ENCODE measurements at places on chromosomes 1 and 21.

- no peak for DNase-seq
These were observed 727.7 kb upstream of the NCAM2 start for GRCh38 chr21:20270365-20271055.

- no peak for DNase-seq
These were observed 1.2 kb upstream of the LUZP1 start for GRCh38 chr1:23169727-23170335.

DNA sequence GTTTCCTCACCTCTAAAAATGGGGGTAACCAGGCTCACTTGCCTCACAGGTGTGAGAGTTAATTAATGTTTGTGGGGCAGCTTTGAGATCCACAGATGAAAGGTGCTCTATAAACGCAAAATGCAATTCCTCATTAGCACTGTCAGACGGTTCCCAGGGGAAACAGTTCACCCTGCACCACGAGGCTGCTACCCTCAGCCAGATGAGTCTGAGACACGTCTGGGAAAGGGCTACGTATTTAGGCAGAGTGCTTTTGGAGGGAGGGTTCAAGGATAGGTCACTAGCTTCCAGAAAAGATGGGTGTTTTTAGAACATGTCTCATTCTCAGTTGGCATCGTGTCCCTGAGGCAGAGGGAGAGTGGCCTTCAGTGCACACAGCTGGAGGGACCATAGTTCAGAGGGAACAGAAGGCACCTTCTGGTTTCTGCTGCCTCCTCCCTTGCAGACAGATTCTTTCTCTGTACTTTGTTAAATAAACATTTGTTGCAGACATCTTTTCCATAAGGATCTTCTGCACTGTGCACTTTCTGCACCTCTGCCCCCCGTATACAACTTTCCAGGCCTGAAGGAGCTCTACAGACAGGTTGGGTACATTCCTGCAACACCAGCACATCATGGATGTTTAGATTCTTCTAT lies 139.9 kb downstream of the CLIC6 start:
- no peak for DNase-seq

DNA sequence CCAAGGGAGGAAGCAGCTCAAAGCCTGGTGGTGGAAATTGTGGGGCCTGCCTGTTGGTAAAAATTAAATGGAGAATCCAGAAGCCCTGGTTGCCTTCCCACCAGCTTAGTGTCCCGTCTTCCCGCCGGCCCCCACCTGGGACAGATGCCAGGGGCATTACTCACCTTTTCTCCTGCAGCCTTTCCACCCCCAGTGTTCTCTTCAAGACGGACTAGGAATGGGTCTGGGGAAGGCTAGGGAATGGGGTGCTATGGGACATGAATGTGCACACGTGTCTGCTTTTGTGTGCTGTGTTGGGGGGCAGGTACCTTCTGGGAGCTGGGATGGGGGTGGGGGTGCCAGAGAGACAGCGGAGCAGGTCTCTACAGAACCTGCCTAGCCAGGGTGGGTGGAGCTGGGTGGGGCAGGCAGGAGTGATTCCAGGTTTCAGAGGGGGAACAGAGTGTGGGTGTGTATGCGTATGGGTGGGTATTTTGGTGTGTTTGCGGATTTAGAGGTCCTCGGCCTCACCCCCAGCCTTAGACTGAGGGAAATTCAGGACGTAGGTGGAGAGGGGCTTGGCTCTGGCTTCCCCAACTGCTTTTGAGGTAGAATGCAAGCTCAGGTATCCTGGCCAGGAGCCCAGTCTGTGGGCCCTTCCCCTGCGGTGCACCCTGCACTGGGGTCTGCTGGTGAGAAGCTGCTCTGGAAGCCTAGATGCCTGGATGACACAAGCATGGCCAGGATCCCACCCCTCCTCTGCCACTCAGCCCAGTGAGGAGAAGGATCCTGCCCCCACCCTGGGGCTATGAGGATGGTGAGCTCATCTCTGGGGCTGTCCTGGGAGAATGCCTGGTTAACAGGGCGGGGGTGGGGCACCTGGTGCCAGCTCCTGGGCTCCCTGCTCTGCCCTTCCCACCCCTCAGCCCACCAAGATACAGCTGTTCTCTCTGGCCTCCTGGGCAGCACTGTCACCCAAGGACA lies 7.8 kb downstream of the VANGL2 start:
- no peak for DNase-seq

DNA sequence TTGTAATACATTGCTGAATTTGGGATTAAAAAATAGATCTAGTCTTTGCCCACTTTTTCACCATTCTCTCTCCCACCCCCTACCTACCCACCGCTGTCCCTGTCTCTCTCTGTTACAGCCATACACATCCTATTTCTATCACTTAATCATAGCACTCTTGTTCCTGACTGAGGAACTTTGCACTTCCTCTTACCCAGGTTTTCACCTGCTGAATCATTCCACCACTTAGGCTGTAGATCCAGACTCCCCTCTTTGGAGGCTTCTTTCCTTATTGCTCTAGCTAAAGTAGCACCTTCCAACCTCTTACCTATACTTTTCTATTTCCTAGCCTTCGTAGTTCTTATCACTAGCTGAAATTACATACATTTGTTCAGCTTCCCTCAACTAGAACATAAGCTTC lies 59.6 kb downstream of the ATP6V1G3 start:
- DNase-seq, result no peak

DNA sequence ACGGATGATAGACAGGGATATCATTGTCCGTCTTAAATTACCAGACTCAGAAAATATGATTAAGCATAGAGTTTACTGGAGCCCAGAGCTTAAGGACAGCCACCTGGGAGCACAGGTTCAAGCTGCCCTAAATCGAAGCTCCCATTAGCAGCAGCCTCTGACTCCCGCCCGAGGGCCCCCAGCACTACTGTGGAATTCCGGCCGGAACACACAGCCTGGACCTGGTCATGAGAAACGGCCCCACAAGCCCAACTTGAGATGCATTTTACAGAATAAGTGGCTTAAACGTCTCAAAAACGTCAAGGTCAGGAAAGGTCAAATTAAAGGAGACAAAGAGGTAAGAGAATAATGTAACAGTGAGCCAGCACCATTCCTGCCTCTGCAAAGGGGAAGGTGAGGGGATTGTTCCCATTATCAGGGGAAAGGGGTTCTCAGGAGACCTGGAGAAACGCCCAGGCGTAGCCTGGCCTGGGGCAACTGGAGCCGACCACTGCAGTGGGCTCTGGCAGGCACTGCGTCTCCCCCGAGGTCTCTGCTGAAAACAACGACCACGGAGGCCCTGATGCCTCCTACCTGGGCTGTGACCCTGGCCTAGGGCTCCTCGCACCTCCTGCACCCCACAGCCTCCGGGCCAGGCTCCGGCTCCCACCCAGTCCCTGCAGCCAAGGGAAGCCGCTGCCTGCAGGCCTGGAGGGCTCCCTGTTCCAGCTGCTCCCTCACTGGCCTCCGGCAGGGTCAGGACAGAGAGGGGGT lies 11.5 kb upstream of the COL6A1 start:
- no peak for DNase-seq

GRCh38 chr1:12544992-12545391 lies 73.0 kb downstream of the DHRS3 start:
- DNase-seq, result no peak

GRCh38 chr1:185517808-185518419 lies 200.9 kb upstream of the IVNS1ABP start:
- DNase-seq, result no peak

GRCh38 chr1:173258479-173259264 lies 51.5 kb upstream of the TNFSF4 start:
- no peak for DNase-seq

GRCh38 chr1:45876000-45876617 lies 72.7 kb downstream of the MAST2 start:
- no peak for DNase-seq

DNA sequence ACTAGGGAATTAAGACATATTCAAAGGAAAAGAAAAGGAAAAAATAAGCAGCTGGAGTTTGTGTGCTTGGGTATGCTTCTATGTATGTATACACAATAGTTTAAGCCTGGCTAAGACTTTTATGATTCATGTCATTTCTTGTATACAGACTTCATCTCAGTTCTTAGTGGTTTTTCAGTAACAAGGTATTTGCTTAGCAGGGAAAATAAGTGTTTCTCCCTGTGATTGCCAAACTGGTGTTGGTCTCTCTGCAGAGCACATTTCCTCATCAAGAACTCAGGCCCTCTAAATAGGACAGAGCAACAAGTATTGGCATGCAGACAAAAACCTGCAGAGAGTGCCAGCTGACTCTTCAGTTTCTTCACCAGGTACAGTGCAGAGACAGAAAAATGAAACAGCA lies 484.4 kb upstream of the ZRANB2 start:
- no peak for DNase-seq

- DNase-seq, result no peak
These were observed 16.9 kb downstream of the CTH start for GRCh38 chr1:70427976-70428375.

- DNase-seq, result no peak
These were observed 352.4 kb downstream of the USP25 start for GRCh38 chr21:16082038-16082816.

- DNase-seq, result peak; percentile 29
These were observed 108.3 kb upstream of the USH2A start for GRCh38 chr1:216531263-216532239.

DNA sequence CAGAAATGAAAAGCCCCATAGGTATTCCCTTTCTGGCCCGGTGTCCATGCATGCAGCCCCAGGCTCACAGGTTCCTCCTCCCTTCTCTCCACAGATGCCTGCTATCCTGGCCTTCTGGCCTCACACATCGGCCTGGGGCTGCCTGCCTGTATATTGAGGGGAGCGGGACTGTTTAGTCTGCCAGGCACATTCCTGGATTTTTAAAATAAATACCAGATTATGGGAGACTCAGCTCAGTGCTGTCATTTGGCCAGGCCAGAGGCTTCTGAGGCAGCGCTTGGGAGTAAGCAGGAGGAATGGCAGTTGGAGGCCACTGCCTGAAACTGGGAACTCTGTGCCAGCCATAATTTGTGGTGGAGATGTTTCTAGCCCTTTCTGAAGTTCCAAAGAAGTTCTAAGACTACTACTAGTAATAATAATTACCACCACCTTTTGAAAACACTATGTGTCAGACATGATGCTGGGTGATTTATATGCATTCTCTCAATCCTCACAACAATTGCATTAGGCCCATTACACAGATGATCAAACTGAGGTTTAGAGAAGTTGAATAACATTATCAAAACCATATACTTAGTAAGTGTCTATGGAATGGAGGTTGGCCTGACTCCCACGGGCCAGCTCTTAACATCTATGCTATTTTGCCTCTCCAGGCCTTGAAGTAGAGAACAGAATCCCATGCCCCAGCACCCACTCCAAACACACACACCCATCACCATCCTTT lies 107.6 kb downstream of the PLXNA2 start:
- DNase-seq, result no peak

GRCh38 chr1:85283475-85284199 lies 7.2 kb upstream of the BCL10 start:
- DNase-seq, result no peak

DNA sequence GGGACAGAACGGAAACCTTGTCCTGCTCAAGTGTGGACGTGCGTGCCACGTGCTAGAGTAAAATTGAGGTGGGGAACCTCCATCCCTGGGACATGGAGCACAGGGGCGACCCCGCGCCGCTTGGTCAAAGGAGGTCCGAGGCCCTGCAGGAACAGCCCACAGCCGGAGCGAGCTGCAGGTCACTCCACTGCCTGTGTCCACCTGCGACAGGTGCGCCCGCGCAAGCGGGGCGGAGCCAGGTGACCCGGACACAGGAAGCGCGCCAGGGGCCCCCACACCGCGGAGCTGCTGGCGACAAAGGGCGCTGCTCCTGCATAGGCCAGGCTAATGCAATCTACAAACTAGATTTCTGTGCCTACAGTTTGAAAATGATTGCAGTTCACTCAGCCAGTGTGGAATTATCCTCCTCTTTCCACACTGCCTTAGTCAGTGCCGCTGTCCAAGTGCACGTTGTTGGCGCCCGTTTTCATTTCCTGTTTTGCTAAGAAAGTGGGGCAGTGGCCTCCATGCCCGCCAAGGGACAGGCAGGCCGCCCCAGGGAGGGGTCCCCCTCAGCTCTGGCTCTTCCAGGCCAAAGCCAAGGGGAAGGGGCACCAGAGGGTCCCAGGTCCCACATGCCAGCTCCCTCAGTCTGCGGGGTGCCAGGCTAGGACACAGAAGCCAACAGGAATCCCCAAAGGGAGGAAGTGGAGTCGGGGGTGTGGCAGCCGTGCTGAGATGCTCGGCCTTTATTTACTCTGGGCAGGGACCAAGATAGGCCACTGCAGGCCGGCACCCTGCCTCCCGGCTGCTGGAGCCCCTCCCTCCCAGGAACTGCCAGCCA lies 4.3 kb upstream of the NADK start:
- no peak for DNase-seq

DNA sequence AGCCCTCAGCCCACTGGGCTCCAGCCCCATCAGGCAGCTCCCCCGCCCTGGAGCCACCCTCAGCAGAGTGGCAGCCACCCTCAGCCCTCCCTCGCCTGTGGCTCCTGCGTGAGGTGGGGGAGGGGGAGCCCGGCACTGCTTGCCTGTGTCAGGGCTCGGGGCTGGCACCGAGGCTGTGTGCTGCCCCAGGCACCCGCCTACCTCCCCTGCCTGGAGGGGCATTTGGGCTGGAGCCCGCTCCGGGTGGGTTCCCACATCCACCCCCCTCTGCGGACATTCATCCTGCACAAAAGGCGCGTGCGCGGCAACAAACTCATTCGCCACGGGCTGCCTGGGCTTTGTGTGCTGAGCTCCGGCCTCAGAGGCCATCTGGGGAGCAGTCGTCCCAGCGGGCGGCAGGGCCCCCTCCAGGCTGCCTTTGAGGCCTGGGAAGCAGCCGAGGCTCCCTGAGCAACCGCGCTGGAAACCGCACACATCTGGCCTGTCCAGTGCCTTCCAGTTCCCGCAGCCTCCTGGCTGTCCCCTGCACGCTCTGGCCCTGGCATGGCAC lies 12.6 kb upstream of the TNFRSF14 start:
- peak; percentile 35 for DNase-seq

- DNase-seq, result no peak
These were observed 522.5 kb downstream of the SMYD3 start for GRCh38 chr1:245984390-245985155.

DNA sequence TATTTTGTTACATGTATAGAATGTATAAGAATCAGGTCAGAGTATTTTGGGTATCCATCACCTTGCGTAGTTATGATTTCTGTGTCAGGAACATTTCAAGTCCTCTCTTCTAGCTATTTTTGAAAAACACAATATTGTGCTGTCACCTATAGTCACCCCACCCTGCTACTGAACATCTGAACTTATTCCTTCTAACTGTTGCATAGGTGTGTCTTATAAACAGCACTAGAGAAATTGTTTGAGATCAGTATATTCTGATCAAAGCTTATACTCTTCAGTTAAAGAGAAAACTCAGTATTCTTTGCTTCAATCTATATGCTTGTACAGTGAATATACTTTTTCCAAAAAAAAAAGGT lies 96.0 kb downstream of the ASH1L start:
- no peak for DNase-seq

DNA sequence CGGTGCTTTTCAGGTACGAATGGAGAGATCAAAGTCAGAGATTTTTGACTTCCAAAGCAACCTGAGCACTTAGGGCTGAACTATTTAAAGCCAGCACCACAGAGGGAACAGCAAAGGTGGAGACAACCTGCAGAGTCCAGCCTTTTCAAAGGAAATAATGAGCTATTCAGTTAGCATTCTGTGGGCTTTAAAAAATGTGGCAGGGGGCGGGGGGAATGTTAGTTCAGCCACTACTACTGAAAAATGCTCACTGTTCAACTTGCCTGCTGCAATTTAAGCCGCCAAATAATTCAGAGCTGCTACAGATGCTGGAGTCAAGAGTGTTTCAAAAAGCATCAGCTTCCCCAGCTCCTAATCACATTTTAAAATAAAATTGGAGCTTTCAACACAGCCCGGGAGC lies 473.3 kb upstream of the PLXNA2 start:
- no peak for DNase-seq
